ENCODE measurements at places on chromosomes 7 and 10.

DNA sequence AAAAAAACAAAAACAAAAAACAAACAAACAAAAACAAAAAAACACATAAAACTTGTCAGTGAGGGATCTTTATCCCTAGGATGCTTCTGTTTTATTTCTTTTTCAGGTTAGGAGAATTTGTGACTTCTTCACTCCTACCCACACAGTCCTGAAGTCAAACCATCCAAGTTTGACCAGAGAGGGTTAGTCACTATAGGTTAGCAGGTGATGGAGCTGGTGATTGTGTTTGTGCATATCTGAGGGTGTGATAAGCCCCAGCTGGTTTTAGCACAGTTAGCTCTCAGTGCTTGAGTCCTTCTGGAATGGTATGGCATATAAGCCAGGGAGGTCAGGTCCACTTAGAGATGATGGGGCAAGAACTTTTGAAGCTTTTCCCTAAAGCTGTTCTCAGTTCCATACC, 11.8 kb upstream of the IKZF1 start:
- no peak for DNase-seq

- no peak for DNase-seq
Observed at GRCh38 chr7:16465469-16466361, at the start of gene SOSTDC1. TSS of gene SOSTDC1 (minus strand) at chr7:16465738. CDS start at chr7:16465668, 70 bp downstream.

GRCh38 chr10:31927565-31927883, 1.1 kb downstream of the ARHGAP12 start:
- no peak for DNase-seq

DNA sequence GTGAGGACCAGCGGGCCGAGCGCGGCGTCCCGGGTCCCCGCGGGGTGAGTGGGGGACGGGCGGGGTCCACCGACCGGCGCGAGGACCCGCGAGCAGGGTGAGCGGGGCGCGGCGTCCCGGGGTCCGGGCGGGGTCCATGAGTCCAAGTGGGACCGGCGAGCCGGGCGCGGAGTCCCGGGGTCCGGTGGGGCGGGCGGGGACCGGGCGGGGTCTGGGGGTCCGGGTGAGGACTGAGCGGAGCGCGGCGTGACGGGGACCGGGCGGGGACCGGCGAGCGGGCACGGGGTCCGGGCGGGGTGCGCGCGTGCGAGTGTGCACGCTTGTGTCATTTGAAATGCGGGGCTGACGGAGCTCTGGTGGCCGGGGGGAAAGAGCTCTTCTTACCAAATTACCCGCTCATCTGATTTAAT, 765 bp downstream of the CELF2 start:
- DNase-seq: no peak

GRCh38 chr7:16028103-16028502, 341.6 kb upstream of the MEOX2 start:
- no peak for DNase-seq

Measured in caudate nucleus (tissue), 63 donors.